ENCODE measurements at places on chromosomes 11 and 22.

- DNase-seq: no peak
Observed at GRCh38 chr11:126384449-126385070, 29.1 kb downstream of the ST3GAL4 start.

DNA sequence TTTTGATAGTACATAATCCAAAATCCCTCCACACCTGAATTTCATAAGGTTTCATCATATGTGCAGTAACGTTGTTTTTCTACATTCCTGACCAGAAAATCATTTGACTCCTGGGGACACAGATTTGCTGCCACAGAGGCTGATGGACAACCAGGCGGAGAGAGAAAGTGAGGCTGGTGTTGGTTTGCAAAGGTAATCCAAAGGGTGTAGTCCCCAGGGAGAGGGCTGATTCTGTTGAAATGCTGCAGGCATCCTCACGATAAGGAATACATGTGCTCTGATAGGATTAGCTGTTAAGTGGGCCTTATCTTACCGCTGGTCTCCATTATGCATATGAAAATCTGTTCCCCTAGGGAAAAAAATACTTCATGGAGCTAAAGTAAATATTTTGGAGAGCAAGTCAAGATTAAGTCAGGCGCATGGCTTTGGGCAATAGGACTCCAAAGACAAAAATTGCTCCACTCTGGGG is 8.1 kb downstream of the APOL6 start:
- DNase-seq: no peak

- no peak for DNase-seq
Observed at GRCh38 chr11:66291303-66291705, 390 bp upstream of the TMEM151A start.

- DNase-seq: no peak
Observed at GRCh38 chr11:26696330-26696729, 25.5 kb downstream of the SLC5A12 start.

Data from suprapubic skin (tissue), 4 donors.